KG1 (cell line): ENCODE measurements at places on chromosomes 12 and 14.

- no peak for DNase-seq
These were observed 201.4 kb upstream of the IGF1 start for GRCh38 chr12:102681747-102682146.

GRCh38 chr12:46459861-46460545, 87.4 kb upstream of the SLC38A2 start:
- peak; percentile 45 for DNase-seq

GRCh38 chr14:104741108-104741802, 11.7 kb upstream of the SIVA1 start:
- no peak for DNase-seq

GRCh38 chr14:34228650-34228976, 233.4 kb downstream of the SPTSSA start:
- no peak for DNase-seq

GRCh38 chr14:98140862-98141530, 1131.0 kb downstream of the BCL11B start:
- no peak for DNase-seq

DNA sequence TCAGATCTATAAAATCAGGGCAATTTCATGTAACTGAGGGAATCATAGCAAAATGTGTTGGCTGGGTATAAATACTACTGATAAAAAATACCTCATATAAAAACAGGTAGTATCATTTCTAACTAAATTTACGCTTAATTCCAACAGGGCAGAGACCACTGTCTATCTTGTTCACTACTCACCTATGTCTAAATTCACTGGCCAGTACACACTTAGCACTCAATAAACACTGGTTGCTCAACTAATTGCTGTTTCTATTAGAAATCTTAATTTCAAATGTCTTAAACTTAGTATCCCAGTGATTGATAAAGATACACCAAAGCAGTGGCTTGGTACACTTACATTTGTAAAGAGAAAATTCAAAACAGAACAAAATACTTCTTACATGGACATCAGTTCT, 55.6 kb downstream of the HNRNPC start:
- no peak for DNase-seq

DNA sequence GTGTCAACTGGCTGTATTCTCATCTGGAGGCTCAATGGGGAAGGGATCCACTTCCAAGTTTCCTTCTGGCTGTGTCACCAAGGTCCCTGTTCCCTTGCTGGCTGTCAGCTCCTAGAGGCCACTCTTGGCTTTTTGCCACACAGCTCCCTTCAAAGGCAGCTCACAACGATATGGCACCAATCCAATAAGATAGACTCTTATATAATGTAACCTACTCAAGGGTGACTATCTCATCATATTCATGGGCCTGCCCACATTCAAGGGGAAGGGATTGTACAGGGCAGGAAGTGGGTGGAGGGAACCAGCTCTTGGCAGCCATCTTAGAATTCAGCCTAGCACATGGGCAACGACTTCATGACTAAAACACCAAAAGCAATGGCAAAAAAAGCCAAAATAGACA, 98.7 kb upstream of the PLXNC1 start:
- no peak for DNase-seq

DNA sequence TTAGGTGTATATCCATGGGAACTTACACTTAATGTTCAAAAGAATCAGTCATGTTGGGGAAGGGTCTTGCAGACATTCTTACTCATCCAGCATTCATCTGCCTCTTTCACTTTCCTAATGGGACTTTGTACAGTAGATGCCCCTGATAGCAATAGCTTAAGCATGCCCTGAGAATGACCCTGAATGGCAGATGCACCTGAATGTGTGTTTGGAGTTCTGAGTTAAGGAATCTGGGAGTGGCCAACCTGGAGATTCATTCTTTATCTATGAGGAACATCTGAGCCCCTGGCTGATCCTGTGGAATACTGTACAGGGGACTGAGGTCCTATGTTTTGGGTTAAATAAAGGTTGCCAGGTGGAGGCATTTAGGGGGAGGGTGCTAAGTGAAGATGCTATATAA, 71.3 kb upstream of the MANSC4 start:
- DNase-seq, result no peak

- no peak for DNase-seq
These were observed 134.1 kb downstream of the SLC41A2 start for GRCh38 chr12:104823985-104824461.

GRCh38 chr12:48961801-48962200, 4.5 kb upstream of the ARF3 start:
- DNase-seq, result no peak

- no peak for DNase-seq
These were observed 412.8 kb upstream of the TBX3 start for GRCh38 chr12:115096588-115097397.

DNA sequence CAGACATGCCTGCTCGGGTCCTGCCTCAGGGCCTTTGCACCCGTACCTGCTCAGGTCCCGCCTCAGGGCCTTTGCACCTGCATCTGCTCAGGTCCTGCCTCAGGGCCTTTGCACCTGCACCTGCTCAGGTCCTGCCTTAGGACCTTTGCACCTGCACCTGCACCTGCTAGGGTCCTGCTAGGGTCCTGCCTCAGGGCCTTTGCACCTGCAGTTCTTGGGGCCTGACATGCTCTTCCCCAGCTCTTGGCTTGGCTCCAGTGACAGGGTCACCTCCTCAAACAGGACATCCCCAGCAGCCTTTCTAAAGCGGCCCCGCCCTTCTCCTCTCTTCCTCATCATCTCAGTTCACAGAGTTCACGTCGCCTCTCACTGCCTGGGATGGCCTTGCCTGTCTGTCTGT, 54.9 kb upstream of the NCOR2 start:
- no peak for DNase-seq

DNA sequence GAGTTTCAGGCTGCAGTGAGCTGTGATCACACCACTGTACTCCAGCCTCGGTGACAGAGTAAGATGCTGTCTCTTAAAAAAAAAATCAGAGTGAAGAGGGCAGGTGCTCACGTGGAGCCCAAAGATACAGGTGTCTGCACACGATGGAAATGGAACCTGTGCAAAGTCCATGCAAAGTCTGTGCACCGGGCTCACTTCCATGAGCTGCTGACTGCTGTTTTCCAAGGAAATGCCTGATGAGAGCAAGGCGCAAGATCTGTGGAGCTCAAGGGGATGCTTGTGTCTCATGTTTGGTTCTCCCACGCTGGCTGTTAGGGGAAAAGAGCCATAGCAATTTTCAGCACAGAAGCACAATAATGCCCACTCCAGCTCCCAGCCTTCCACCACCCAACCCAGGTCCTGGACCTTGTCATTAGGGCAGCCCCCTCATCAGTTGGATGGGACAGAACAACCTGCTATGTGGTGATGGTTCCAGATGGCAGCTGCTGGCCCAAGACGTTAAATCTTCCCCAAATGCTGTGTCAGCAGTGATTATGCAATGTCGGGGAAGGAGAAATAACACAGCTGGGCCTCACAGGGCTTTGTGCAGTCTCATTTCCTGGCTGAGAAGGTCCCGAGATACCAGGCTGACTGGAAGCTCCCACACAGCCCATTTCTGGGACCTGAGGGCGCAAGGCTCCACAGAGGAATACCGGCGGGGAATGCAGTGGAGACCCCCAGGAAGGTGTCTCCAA, 27.9 kb upstream of the DICER1 start:
- DNase-seq, result no peak

DNA sequence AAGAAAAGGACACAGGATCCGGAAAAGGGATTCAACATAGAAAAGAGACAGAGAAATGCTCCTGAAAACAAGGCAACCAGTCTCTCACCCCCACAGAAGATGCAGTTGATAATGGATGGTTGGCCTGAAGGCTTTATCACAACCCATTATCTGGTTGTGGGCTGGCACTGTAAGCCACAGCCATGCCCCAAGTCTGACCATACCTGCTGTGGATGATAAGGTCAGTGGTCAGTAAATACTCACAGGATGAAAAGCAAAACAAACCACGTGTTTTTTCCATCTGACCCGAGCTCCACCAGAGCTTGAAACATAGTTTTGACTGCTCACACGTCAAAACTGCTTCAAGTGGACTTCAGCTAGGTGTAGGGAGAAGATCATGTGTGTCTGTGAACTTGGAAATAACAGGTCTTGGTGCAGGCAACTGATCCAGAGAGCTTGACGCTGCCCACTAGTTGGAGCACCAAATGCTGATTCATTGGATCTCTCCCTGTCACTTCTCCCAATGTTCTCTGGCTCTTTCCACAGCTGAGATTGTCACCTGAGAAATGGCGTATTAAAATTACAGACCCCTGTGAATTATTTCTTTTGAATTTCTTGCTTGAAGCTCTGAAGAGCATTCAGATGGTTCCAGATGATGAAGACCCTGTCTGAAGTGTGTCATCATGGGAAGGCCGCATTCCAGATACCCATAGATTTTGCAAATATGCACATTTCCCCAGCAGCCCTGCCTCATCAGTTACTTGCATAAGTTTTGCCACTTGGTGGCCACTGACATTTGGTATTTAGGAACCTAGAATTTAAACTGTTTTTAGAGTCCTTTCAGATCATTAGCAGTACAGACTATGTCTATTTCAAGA, 8.5 kb downstream of the TMEM233 start:
- DNase-seq, result no peak

DNA sequence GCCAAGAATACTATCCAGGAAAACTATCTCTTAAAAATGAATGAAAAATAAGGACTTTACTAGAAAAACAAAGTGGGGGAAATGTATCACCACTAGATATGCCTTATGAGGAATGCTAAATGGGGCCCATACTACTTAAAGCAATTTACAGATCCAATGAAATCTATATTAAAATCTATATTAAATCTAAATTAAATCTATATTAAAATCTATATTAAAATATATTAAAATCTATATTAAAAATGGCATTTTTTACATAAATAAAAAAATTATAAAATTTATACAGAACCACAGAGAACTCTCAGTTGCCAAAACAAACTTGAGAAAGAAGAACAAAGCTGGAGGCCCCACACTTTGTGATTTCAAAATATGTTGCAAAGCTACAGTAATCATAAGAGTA, 234.5 kb downstream of the RPL10L start:
- no peak for DNase-seq

DNA sequence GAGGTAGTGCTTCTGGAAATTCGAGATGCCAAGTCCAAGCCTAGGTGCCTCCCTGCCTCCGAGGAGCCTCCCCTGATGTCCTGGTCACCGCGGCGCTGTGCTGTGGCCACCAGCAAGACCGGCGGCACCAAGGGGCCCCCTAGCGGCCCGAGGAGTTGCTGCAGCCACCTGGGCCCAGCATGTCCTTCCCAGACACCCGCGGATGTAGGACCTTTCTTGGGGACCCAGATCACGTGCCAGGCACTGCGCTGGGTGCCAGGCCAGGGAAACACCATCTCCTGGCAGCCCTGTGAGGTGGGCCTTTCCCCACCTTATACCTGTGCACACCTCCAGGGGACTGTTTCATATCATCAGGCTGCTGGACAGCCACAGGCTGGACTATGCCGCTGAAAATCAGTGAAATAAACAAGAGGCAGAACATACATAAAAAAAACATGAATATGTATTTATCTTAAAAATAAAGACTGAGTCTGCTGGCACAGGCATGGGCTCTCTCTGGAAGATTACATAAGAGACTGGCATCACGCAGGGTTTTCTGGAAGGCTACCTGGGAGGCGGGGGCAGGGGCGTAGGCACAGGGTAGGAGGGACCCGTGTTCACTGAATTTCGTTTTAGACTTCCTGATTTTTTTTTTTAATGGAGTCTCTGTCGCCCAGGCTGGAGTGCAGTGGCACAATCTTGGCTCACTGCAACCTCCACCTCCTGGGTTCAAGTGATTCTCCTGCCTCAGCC, 15.9 kb upstream of the HHIPL1 start:
- DNase-seq, result no peak

GRCh38 chr14:68140076-68140741, 320.6 kb downstream of the RAD51B start:
- DNase-seq, result no peak

- no peak for DNase-seq
These were observed 34.8 kb downstream of the AMN start for GRCh38 chr14:102957222-102957621.

- no peak for DNase-seq
These were observed 63.1 kb upstream of the SCN8A start for GRCh38 chr12:51527966-51528365.

DNA sequence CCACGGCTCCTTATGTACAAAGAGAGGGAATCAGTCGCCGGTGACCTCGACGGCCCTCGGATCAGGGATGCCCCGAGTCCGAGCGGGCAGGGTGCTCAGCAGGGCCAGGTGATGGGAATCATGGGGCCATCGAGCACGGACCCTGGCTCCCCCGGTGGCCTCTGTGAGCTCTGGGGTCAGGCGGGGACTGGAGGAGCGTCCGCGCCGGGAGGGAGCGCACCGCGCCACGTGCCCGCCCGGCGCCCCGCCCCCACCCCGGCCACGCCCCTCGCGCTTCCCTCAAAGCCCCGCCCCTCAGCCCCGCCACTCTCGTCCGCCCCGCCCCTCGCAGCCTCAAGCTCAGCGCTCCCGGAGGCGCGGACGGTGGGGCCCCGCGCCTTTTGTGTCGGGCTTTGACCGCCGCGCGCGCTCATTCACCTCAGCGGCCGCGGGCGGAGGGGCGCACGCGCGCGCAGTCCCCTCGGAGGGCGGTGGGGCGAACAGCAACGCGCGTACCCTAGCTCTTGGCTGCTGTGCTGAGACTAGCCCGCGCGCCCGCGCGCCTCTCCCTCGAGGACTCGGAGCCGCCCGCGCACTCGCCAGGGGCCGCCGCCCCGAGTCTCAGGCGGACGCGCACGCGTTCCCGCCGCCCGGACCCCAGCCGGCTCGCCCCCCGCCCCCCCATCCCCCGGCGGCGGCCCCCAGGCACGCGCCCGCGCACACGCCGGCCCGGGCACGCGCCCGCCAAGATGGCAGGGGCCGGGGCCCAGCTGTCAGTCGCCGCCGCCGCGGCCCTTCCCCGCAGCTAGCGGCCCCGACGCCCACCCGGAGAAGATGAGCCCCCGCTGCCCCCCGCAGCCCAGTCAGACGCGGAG, 93.9 kb upstream of the EVL start:
- DNase-seq, result peak; percentile 84

DNA sequence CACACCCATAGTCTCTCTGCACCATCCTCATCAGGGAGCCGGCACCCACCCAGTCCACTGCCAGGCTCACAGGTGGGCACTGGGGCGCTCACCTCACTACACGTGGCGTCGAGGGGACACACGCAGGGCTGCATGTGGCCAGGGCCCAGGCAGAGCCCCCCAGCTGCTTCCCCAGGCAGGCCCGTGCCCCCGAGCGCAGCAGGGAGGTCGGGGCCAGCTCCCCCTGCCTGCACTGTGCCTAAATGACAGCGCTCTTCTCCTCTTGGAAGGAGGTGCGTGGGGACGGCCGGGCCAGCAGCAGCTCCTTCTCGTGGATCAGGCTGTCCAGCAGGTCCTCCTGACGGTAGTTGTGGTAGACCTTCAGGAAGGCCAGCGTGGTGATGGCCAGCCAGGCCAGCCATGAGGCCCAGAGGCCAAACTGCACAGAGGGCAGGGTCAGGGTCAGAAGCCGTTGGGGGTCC, 11.3 kb downstream of the TMEM179 start:
- no peak for DNase-seq

GRCh38 chr12:56317675-56318074, 1.9 kb upstream of the CNPY2 start:
- DNase-seq, result no peak

- DNase-seq, result no peak
These were observed 26.4 kb downstream of the MOK start for GRCh38 chr14:102278631-102278935.
